ENCODE measurements at places on chromosomes 11 and 22. TPM values are rescaled to one million over a fixed set of nuclear protein-coding genes. Genes with fewer than 3 reads are reported as not detected.

The ATG13 gene
- 73.8 TPM for total RNA-seq

The H19 gene
- not detected for total RNA-seq

The POU2AF1 gene
- 81.0 TPM for total RNA-seq

The PGGHG gene
- total RNA-seq = 167 TPM

The TNKS1BP1 gene
- total RNA-seq = 24.3 TPM

The TRIM51 gene
- not detected for total RNA-seq

The C1QTNF4 gene
- total RNA-seq = not detected

The TMEM191B gene
- not detected for total RNA-seq

The NLRP14 gene
- total RNA-seq = 0.10 TPM

The MRPL21 gene
- total RNA-seq = 121 TPM

The C22orf31 gene
- not detected for total RNA-seq

The OR5P2 gene
- total RNA-seq = not detected

The SCN3B gene
- total RNA-seq = not detected

The SAA4 gene
- total RNA-seq = not detected

The DGCR6 gene
- 0.71 TPM for total RNA-seq

The LAYN gene
- total RNA-seq = 8.0 TPM

The KRTAP5-8 gene
- total RNA-seq = not detected

The USP35 gene
- 11.8 TPM for total RNA-seq

The ZP1 gene
- total RNA-seq = not detected

The RIMBP3C gene
- 0.34 TPM for total RNA-seq

The SLCO2B1 gene
- not detected for total RNA-seq

The SNU13 gene
- total RNA-seq = 337 TPM

The UBQLN3 gene
- not detected for total RNA-seq

The CSNK2A3 gene
- total RNA-seq = 1.2 TPM

The ART1 gene
- total RNA-seq = not detected

The RHOD gene
- 0.39 TPM for total RNA-seq

The ZNF215 gene
- 1.8 TPM for total RNA-seq

The OLFML1 gene
- total RNA-seq = not detected

The IPO7 gene
- total RNA-seq = 153 TPM

The CCDC88B gene
- 133 TPM for total RNA-seq

The WNT11 gene
- 0.39 TPM for total RNA-seq

The OR5A2 gene
- total RNA-seq = not detected

The RGL4 gene
- total RNA-seq = 11.7 TPM

The NPTXR gene
- total RNA-seq = 1.2 TPM

The ARHGAP8 gene
- 0.61 TPM for total RNA-seq

The SLC25A22 gene
- 87.6 TPM for total RNA-seq

The SPTBN2 gene
- total RNA-seq = 0.91 TPM

The SYTL2 gene
- total RNA-seq = 38.7 TPM

The KLHL35 gene
- total RNA-seq = 2.5 TPM

The PGA5 gene
- total RNA-seq = not detected

The TEAD1 gene
- total RNA-seq = 0.41 TPM

The MMP12 gene
- not detected for total RNA-seq

The FAM180B gene
- total RNA-seq = not detected

The KIAA1671 gene
- total RNA-seq = 16.5 TPM

The DTX4 gene
- total RNA-seq = 0.05 TPM

The PRAME gene
- not detected for total RNA-seq

The CYP2D6 gene
- total RNA-seq = 4.1 TPM

The LRRC75B gene
- 2.4 TPM for total RNA-seq

The P2RY2 gene
- total RNA-seq = not detected

The SH3BP1 gene
- total RNA-seq = 110 TPM

The SCGB2A2 gene
- not detected for total RNA-seq

The TREH gene
- total RNA-seq = not detected

The THOC5 gene
- total RNA-seq = 76.2 TPM

The NPAS4 gene
- total RNA-seq = not detected

The F2 gene
- total RNA-seq = not detected

All from activated T-helper 1 cell treated with anti-CD3 and anti-CD28 coated beads, Interleukin-12 subunit alpha, Interleukin-12 subunit beta, Interleukin-2, Interleukin-4 antibody, amounts not matched to agents 30 ng/mL and 10 ng/mL and 1 ng/mL, durations not matched to agents 14 hours and 24 hours and 36 hours (primary cell).